ENCODE measurements at places on chromosomes 3 and 15.

- no peak for DNase-seq
Observed at GRCh38 chr3:136350557-136350956, 100.4 kb downstream of the PCCB start.

- DNase-seq, result no peak
Observed at GRCh38 chr3:177443469-177443868, 246.2 kb upstream of the TBL1XR1 start.

GRCh38 chr3:80550174-80550573 lies 782.4 kb upstream of the ROBO1 start:
- DNase-seq, result no peak

GRCh38 chr15:88663141-88663621 lies 24.4 kb downstream of the ISG20 start:
- DNase-seq, result no peak

GRCh38 chr3:125116311-125117080 lies 60.7 kb upstream of the HEG1 start:
- no peak for DNase-seq

GRCh38 chr3:158712443-158712842 lies 19.8 kb downstream of the RARRES1 start:
- DNase-seq, result no peak

- peak; percentile 28 for DNase-seq
Observed at GRCh38 chr3:128784232-128784631, 58.2 kb downstream of the RAB7A start.

DNA sequence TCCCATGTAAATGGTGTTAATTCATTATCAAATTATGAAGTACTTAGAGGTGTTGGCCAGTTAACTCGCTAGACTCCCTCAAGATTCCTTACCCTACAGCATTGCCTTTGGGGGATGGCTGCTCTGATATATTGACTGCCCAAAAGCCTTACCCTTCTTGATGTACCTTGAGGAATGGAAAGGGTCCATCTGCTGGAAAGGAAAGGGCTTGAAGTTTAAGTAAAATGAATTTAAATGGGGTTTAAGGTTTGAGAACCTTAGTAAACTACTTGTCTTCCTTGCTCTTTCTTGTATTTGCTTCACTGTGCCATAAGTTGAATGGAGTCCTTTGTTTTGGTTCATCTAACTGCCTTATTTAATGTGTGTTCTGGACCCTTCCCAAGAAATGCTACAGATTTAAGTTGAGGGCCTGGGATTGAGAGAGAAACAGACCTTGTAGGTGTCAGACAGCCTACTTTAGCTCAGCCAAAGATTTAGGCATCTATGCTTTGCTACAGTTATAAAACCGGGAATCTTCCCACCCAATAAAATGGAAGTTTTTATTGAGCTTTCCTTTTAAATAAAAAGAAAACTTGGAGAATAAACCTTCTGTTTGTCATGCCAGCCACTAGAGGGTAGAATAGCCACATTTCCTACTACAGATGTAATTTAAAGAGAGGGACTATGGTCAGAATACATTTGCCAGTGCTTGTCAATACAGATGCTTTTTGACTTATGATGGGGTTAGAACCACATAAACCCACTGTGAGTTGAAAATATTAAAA lies 25.3 kb downstream of the CMSS1 start:
- DNase-seq, result no peak

DNA sequence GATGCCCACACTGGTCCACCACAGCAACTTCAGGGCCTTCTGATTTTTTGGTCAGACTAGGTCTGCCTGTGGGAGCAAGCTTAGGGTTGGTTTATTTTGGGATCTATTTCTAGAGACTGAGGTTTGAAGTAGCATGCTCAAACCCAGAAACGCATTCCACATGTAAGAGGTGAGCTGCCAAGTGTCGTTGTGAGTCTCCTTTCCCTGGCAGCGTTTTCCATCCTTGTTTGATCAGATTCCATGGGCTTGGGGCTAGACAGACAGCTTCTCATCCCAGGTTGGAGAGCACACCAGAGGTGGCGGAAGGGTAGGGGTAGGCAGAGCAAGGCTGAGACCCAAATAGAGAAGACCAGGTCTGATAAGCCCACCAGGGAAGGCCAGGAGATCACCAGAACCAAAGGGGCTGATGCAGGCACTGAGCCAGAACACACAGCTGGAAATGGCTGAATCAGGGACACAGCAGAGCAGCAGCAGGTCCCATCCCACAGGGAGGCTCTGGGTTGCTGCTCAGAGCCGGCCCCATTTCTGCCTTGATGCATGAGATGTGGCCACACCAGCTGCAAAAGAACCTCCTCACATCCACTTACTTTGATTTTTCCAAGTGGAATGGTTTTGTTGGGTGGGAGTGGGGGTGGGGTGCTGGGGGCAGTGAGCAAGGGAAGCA lies 186.8 kb downstream of the THSD4 start:
- no peak for DNase-seq

DNA sequence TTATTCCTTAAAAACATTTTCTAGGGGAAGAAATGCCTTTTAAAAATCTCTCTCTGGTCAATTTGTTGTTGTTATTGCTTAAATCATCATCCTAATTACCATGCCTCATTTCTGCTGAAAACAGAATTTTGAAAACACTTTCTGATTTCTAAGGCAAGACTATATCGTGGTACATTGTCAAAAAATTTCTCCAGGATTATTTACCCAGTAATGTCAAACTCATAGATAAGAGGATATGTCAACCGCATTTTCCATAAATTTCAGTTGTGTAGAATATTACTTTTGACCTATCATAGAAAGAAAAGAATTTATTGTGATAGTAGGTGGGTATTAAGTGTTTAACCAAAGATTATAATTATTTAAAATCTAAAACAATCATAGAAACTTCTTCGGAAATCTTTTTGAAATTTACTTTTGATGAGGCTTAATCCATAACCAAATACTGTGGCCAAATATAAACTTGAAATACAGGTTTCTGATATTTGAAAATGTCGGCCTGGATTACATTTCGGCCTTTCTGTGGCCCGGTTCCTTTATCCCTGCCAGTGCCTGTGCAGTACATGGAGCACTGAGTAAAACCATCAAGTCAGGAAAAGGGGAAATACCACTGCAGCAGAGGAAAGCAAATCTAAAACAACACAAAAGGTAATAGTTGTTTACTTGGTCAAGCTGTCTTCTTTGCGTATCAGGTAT lies 173.4 kb downstream of the MYRIP start:
- no peak for DNase-seq

- DNase-seq, result no peak
Observed at GRCh38 chr15:68874788-68875187, 54.1 kb upstream of the ANP32A start.

- no peak for DNase-seq
Observed at GRCh38 chr15:31365032-31365654, 38.5 kb downstream of the KLF13 start.

- peak; percentile 94 for DNase-seq
Observed at GRCh38 chr3:115147329-115148141, 447 bp upstream of the ZBTB20 start.

- DNase-seq, result no peak
Observed at GRCh38 chr3:99970198-99970597, 144.1 kb downstream of the FILIP1L start.

GRCh38 chr3:150748684-150749047 lies 14.3 kb downstream of the SIAH2 start:
- no peak for DNase-seq

DNA sequence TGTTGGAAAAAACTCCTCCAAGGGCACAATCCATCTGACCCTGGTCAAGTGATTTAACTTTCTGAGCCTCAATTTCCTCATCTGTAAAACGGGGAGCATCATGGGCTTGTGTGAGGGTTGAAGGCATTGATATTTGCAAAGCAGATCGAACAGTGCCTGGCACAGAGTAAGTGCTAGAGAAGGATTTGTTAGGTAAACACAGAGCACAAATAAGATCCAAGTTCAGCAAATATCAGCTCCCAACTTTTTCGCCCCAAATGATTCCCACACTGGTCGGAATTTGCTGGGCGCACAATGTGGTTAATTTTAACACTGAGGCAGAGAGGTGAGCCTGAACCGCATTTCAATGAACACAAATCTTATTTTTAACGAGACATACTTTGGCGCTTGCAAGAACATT lies 76.3 kb upstream of the ATP2B2 start:
- DNase-seq, result no peak

DNA sequence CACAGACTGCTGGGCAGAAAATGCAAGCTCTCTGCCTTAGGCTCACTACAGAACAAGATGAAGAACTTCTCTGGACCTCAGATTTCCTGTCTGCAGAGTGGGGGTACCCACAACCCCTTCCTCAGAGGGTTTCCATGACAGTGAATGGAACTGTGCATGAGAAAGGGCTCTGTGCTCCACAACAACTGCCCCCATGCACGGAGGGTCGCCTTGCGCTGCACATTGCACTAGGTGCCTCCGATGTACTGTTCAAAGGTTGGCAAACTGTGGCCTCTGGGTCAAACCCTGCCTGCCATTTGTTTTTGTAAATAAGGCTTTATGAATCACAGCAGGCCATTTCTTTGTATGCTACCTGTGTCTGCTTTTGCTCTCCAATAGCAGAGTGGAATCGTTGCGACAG lies 172.0 kb downstream of the RAB11A start:
- DNase-seq, result no peak

GRCh38 chr3:181855825-181856224 lies 144.1 kb downstream of the SOX2 start:
- DNase-seq, result no peak

Data from stimulated activated CD8-positive, alpha-beta memory T cell treated with anti-CD3 and anti-CD28 coated beads, Interleukin-7, amount 100 ng/mL, for 4 hours (primary cell).